Thyroid gland (tissue), 4 donors: ENCODE measurements at places on chromosomes 12 and 14. TPM values are rescaled to one million over a fixed set of nuclear protein-coding genes. Genes with fewer than 3 reads are reported as not detected.

GRCh38 chr12:28993720-28994119 is 155.4 kb upstream of the FAR2 start:
- DNase-seq: no peak

DNA sequence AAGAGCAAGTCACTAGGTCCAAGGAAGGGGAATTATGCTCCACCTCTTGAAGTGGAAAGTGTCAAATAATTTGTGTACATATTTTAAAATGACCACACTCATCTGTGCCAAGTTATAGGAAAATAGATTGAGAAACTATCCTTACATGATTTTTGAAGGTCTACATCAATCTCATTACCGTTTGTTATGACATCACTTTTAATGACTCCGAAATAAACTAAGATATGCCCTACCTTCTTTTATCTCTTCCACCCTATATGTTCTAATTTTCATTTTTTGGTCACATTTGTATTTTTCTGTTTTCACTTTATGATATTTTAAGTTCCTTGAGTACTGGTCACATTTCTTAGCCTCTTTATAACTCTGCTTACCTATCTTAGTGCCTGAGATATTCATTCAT is 3.3 kb upstream of the PSMC6 start:
- DNase-seq: no peak

GRCh38 chr12:121209624-121210572 is at the start of gene P2RX4:
Gene P2RX4 (plus strand): TSS chr12:121210129. CDS start chr12:121210165, 36 bp downstream.
- DNase-seq: peak; percentile 81

DNA sequence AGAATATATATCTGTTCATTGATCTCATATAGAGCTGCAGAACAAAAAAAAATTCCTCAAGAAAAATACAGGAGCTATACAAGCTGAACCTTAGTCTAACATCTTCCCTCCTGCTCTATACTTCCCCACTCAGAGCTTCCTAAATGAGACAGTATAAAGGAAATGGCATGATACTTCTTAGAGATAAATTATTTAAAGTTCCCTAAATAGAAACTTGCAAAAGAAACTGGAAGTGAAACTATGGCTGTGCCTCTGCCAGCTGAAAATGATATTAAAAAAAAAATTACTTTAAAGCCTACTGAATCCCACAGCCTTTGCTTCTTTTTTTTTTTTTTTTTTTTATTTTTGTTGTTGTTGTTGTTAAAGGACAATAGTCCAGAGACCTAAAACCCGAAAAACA is 11.6 kb upstream of the NEK9 start:
- DNase-seq: no peak

- peak; percentile 83 for DNase-seq
These were observed 17.8 kb upstream of the HDAC7 start for GRCh38 chr12:47837190-47838171.

DNA sequence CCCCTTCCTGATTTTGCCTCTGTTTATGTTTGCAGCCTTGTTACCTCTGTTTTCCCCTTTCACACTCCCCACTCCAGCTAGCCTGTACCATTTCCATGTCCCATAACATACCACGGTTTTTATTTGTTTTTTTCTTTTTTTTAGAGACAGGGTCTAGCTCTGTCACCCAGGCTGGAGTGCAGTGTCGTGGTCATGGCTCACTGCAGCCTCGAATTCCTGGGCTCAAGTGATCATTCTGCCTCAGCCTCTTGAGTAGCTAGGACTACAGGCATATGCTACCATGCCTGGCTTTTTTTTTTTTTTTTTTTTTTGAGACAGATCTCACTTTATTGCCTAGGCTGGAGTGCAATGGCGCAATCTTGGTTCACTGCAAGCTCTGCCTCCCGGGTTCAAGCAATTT is 18.4 kb upstream of the SAMD4A start:
- DNase-seq: peak; percentile 80

- DNase-seq: no peak
These were observed 57.3 kb downstream of the DAD1 start for GRCh38 chr14:22531451-22532344.

GRCh38 chr12:64216239-64216638 is 5.9 kb downstream of the KICS2 start:
- no peak for DNase-seq

- DNase-seq: no peak
These were observed 182.7 kb upstream of the SFSWAP start for GRCh38 chr12:131528144-131528543.

- no peak for DNase-seq
These were observed 72.9 kb upstream of the KRAS start for GRCh38 chr12:25323581-25323982.

DNA sequence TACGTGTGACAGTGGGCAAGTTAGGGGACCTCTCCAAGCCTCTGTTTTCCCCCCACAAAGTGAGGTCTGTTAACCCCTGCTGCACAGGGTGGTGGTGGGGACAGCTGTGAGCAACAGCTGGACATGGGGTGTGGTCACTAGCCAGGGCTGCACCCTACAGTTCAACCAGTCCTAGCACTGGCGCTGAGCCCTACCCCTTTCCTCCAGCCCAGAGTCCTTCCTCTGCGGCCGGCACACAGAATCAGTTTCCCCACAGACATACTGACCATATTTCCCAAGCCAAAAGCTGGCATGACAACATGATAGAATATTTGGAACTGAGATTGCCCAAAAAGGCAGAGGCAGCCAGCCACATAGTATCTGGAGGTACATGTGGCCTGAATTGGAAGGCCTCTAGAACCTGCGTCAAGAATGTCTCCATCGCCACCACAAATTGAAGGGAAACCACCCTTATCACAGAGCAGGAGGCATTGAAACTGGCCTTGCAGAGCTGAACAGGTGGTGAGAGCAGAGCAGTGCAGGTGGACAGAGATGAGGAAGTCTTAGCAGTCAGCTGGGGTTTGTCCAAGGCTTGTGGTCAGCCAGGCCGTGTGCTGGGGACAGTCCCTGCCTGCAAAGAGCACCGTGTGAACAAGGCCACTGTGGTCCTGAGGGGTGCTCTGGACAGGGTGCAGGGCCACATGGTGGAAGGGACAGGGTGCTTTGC is 21.2 kb downstream of the DEGS2 start:
- DNase-seq: no peak

- DNase-seq: no peak
These were observed 66.6 kb downstream of the DIO3 start for GRCh38 chr14:101627915-101628262.

- DNase-seq: peak; percentile 76
These were observed 130.1 kb downstream of the SPTSSA start for GRCh38 chr14:34331728-34332623.

GRCh38 chr12:5191803-5192538 is 148.3 kb downstream of the KCNA5 start:
- no peak for DNase-seq

DNA sequence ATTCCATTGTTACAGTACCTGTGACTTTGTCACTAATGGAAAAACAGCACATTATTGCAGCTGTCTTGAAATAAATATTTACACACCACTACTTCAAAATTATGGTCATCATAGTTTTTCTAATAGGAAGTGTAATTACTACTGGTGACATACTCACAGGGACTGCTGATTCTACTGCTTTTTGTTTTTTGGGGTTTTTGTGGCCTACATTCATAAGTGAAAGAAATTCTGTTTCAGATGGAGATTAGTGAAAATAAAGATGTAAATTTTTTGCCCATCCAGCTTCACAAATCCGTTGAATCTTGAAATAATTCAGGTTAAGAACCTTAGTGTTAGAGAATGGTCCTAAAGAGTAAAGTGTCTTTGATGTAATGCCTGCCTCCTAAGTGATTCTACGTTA is 17.5 kb downstream of the KNTC1 start:
- no peak for DNase-seq

DNA sequence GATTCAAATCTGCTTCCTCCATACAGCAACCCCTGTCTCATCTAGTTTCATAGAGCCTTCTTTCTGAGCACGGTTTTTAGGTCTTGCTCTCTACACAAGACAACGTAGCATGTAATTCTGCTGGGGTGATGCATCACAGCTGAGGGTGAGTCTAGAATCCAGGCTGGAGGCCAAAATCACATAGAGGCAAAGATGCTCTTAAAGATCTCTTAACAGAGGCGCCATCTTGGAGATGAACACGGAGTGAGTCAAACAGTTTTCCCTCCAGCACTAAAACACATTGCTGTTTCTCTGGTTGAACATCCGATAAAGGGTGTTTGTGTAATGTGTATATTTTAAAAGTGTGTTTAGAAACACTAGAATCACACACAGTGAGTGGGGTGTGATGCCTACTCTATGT is 78.9 kb downstream of the NOS1 start:
- no peak for DNase-seq

GRCh38 chr14:71487449-71487848 is 444.8 kb upstream of the RGS6 start:
- no peak for DNase-seq

DNA sequence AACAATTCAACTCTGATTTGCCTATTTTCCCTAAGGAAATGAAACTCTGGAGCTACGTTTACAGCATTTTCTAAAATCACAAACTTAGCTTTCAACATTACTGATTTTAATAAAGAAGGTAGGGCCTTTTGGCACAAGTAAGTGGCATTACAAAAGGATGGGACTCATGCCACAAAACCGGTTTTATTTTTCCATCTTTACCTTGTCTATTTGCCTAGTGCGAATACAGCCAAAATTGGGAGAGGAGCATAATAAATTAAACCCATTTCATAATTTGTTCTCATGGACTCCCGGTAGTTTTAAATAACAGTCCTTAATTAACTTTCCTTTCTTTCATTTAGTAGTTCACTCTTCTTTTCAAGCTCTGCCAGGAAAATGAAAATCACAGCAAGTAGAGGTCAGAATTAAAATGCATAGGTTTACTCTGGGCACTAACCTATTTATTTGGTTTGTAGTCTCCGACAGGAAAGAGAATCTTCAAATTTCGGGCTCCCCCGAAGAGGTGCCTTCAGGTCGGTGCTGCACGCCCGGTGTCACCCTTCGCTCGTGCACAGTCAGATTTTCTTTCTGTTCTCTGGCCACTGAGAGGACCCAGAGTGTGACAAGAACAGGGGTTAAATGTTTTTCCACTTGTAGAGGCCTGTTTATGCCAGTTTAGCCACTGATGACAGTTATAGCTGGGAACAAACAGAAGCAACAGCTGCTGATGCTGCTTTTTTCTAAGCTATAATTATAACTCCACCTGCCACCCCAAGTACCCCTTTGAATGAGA is at the start of gene BEST3:
BEST3 (minus strand) TSS at position 535 of the 772 bp plus-strand sequence. CDS start 1,505 bp downstream, outside the sequence.
- DNase-seq: no peak

DNA sequence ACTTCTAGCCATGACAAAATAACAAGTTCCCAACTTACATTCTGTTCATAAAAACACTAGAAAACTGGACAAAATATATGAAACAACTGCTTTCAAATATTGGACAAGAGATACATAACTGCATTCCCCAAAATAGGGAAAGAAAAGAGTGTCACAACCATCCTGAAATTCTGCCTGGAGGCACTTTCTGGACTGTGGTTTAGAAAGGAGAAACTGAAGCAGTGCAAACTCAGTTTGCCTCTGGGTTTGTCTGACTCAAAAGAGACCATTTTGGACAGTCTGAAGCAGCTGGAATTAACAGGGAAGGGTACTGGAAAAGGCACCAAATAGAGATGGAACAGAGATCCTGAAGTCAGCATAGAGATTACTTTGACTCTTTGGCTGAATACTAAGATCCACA is 11.3 kb upstream of the SYT1 start:
- no peak for DNase-seq

GRCh38 chr12:96256672-96257361 is 62.6 kb downstream of the ELK3 start:
- DNase-seq: no peak

GRCh38 chr12:19198272-19198671 is 68.7 kb downstream of the PLEKHA5 start:
- no peak for DNase-seq

- peak; percentile 95 for DNase-seq
These were observed at the start of gene RASAL1 for GRCh38 chr12:113135178-113136127. Gene RASAL1 (minus strand): TSS chr12:113135761. CDS start chr12:113135462, 299 bp downstream.

DNA sequence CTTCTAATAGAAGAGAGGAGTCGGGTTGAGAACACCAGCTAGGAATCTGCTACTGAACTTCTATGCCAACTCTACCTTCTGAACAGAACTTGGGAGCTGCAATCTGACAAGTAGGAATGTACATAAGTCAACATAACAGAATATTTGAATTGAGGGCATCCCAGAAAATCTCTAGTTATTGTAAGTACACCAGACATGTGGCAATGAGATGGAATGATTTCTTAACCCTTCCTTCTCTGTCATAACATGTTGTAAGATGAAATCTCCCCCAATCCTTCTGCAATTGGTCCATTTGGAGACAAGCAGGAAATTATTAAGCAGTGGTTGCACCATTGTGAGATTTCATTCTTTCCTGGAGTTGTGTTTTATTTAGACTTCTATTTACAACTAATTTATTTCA is 68.7 kb upstream of the TMPO start:
- DNase-seq: no peak

DNA sequence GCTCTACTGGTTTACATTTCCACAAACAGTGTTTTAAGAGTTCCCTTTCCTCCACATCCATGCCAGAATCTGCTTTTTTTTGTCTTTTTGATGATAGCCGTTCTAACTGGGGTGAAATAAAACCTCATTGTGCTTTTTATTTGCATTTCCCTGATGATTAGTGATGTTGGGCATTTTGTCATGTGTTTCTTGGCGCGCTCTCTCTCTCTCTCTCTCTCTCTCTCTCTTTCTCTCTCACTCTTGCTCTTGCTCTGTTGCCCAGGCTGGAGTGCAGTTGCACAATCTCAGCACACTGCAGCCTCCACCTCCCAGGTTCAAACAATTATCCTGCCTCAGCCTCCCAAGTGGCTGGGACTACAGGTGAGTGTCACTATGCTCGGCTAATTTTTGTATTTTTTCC is 9.6 kb upstream of the MIS18BP1 start:
- no peak for DNase-seq

- no peak for DNase-seq
These were observed 57.4 kb downstream of the DGLUCY start for GRCh38 chr14:91171291-91171690.

- no peak for DNase-seq
These were observed 360.8 kb downstream of the AEBP2 start for GRCh38 chr12:19799895-19800602.

GRCh38 chr14:64736271-64737169 is 32.3 kb downstream of the PLEKHG3 start:
- DNase-seq: peak; percentile 94

DNA sequence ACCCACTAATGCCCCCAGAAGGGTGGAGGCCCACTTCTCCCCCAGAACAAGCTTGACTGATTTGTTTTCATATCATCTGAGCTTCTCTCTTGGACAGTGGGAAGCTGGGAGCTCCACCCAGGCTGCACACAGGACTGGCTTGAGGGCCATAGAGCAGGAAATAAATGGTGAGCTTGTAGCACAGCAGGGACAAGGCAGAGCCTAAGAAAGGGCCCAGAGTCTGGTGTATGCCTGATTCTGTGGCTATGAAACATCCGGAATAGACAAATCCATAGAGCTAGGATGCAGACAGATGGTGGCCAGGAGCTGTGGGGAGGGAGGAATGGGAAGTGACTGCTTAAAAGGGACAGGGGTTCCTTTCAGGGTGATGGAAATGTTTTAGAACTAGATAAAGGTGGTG is 79.0 kb downstream of the ARL6IP4 start:
- DNase-seq: no peak

Gene GSC
- total RNA-seq: 11.0 TPM

Gene SMOC1
- total RNA-seq: 7.3 TPM

Gene CLEC7A
- total RNA-seq: 9.4 TPM

Gene AHNAK2
- total RNA-seq: 8.9 TPM

Gene CLEC2A
- total RNA-seq: not detected

Gene GXYLT1
- 18.8 TPM for total RNA-seq

Gene KLHL33
- total RNA-seq: 2.0 TPM

Gene GLIPR1L1
- total RNA-seq: not detected

Gene VASH1
- total RNA-seq: 2.3 TPM

Gene OR6C2
- not detected for total RNA-seq

Gene DPPA3
- not detected for total RNA-seq

Gene CPNE6
- not detected for total RNA-seq
